ENCODE measurements at places on chromosomes 2 and 18. TPM values are rescaled to one million over a fixed set of nuclear protein-coding genes. Genes with fewer than 3 reads are reported as not detected.

DNA sequence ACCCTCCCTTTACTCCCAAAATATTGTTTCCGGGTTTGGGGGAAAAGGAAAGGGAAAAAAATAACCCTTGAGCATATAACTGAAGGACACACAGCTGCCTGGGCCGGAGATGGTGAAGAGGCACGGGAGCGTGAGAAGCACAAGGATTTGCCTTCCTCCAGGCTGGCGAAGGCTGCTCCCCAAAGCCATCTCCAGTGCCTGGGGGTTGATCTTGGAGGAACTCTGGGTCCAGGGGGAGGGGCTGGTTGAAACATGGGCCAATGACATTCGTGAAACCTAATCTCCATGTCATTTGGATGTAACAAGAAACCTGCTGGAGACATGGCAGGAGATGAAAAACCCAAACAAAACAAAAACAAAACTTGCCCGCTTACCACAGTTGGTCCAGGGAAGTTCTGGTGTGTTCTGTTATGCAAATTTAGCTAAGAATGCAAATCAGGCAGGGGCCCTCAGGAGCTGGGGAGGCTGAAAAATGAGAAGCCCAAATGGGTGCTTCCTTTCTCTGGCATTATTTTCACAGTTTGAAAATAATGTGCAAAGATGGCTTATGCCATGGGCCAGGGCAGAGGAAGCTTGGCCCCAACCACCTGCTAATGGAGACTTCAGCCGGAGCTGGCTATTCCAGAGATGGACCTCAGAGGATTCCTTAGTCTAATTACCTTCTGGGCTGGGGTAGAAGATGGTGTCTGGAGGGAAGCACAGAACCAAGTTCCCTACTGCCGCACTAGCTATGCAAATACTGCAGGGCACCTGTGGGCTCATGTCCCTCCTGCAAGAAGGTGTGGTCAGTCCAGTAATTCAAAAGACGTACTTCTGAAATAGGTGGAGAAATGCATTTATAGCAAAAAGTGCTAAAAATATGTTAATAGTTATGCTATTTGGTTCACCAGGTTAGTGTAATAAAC lies 180.9 kb downstream of the BCL2 start:
- H3K27me3 ChIP-seq = no peaks in the 10 kb centered on the region
- H3K4me3 ChIP-seq = peak overlapping the region; percentile 78
- H3K4me1 ChIP-seq = peaks cover 55% of the 10 kb centered on the region
- DNase-seq = no peak

DNA sequence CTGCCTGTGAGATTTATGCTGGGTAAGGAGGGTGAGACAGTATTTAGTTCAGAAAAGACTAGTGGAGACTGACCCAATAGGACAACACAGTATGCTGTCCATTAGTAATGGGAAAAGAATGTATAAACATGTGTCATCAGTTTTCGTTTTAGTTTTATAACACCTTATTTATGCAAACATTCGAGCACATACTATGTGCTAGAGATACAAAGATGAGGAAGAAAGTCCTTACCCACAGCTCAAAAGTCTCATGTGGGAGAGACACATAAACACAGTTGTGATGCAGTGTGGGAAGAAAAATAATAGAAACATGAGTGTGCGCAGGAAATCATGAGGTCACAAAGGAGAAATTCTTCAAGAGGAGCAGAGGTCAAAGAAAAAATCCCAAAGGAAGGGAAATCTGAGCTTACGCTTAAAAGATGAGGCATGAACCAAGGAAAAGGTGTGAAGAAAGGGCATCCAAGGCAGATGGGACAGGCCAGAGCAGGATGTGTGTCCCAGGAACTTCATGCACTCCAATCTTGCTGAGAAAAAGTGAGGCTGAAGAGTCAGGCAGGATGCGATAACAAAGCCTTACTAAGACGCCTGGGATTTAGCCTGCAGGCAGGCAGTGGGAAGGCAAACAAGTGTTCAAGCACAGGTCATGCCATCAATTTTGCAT lies 8.1 kb downstream of the METTL21A start:
- H3K36me3 ChIP-seq = peaks cover 30% of the 10 kb centered on the region
- H3K4me3 ChIP-seq = no peak overlapping the region
- DNase-seq = no peak
- no peaks in the 10 kb centered on the region for H3K27me3 ChIP-seq
- peak overlapping the region; percentile 35 for H3K27ac ChIP-seq

DNA sequence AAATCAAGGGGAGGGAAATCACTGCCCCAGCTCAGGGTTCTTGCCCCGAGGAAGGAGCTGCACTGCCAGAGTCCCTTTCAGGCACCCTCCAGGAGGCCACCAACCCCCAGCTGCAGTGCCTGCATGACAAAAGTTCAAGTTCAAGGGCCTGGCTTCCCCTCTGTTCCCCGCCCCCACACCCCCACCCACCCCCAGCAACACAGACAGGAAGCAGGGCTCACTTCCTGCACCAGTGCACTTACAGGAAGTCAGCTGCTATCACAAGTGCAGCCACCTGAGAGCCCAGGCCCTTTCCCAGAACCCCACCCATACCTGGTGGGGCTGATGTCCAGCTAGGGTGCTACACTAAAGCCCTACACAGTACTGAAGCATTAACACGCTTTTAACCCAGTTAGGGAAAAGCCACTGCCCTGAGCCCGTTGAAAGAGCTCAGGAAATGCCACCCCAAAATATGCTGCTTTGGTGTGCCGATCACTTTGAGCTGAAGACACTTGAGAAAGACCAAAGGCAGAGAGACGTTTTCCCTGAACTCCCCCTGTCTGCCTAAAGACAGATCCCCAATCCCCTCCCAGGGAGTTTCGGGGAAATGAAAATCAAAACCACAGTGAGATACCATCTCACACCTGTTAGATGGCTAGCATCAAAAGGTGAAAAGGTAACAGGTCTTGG lies 109.9 kb upstream of the CAB39 start:
- peak overlapping the region; percentile 95 for H3K27ac ChIP-seq
- DNase-seq = peak; percentile 62

GRCh38 chr2:66530651-66531050 lies 95.7 kb downstream of the MEIS1 start:
- no peak overlapping the region for H3K4me3 ChIP-seq
- DNase-seq = no peak
- H3K27ac ChIP-seq = no peak overlapping the region
- H3K27me3 ChIP-seq = no peaks in the 10 kb centered on the region
- H3K36me3 ChIP-seq = no peaks in the 10 kb centered on the region
- H3K4me1 ChIP-seq = no peaks in the 10 kb centered on the region

DNA sequence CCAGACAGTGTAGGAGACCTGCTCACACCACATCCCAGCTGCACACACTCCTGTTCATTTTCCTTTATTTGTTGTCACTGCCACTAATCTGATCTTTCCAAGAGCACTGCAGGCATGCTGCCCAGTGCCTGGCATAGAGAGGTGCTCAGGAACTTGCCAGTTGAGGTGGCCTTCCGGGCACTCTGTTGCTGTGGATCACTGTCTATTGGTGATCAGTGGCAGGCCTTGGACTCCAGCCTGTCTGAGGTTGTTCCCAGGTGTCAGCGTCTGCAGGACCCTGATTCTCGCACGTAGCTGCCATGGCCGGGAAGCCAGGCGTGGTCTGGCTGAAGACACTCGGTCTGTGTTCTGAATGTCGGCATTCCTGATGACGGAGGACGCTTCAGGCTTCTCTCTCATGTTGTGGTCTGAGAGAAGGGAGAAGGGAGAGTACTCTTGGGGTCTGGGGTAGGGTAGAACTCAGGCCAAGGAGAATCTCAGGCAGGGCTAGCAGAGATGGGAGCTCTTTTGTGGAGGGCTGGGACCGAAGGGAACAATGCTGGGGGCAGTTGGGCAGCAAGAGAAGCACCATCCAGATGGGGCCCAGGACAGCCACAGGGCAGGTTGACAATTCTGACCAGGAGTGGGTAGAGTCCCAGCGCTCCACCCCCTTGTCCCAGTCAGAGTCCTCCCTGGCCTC lies 240.9 kb downstream of the MYCN start:
- H3K36me3 ChIP-seq = no peaks in the 10 kb centered on the region
- H3K4me1 ChIP-seq = no peaks in the 10 kb centered on the region
- no peak overlapping the region for H3K4me3 ChIP-seq

GRCh38 chr18:3410273-3410672 lies 39.7 kb upstream of the TGIF1 start:
- H3K4me1 ChIP-seq = peaks cover 3% of the 10 kb centered on the region
- no peak for DNase-seq
- H3K27me3 ChIP-seq = no peaks in the 10 kb centered on the region
- H3K4me3 ChIP-seq = no peak overlapping the region

DNA sequence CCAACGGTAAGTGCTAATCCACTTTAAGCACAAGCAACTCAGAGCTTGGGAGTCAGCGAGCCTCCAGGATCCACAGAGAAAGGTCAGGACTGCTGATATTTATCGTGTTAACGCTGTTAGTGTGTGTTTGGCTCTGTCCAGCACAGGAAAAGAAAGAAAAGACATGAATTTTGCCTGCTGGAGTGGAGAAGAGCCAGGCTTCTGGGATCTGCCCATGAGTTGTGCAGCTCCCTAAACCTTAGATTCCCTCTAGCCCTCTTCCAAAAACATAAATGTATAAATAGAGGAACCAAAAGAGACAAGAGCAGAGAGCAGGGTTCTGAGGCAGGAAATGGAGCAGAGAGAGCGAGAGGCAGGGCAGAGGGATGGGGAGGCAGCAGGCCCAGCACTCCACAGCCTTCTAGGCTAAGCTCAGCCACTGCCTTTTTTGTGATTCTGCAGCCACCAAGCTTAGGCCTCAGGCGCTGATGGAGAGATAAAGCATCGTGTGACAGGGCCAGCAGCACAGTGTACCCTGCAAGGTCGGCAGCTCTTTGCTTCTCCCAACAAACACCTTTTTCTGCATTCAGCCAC lies 14.5 kb upstream of the MAT2A start:
- no peak overlapping the region for H3K27ac ChIP-seq
- H3K4me3 ChIP-seq = no peak overlapping the region
- peaks cover 22% of the 10 kb centered on the region for H3K27me3 ChIP-seq
- DNase-seq = no peak
- H3K4me1 ChIP-seq = peaks cover 6% of the 10 kb centered on the region
- no peaks in the 10 kb centered on the region for H3K36me3 ChIP-seq

DNA sequence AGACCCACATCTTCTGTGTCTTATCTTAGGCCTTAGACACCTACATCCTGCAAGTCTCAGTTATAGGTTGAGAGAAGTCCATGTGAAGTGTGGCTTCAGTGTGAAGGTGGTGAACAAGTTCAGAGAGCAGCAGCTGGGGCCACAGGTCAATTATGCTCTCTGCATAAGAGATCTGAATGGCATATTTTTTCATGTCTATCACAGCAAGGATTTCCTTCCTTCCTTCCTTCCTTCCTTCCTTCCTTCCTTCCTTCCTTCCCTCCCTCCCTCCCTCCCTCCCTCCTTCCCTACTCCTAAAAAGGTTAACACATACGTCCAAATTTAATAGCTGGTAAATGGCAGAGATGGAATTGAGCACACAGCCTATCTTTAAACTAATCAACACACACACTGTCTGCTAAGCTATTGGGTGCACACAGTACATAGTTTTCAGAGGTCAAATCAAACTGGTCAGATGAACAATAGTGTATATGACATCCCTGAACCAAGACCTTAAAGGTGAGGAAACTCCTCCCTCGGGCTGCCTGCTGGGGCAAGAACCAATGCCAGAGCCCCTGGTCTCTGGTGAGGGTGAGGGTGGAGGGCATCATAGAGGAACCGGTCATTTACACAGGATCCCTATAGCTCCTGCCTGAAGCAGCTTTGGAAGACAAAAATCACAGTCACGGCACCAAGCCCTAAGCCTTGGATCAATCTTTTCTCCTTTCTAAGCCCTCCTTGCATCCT lies 240.9 kb downstream of the ICOS start:
- no peaks in the 10 kb centered on the region for H3K4me1 ChIP-seq
- H3K27me3 ChIP-seq = peaks cover 24% of the 10 kb centered on the region
- no peak for DNase-seq
- H3K4me3 ChIP-seq = no peak overlapping the region

MAB21L4 gene
- total RNA-seq = not detected

TSGA10 gene
- 11.1 TPM for total RNA-seq

FOXI3 gene
- total RNA-seq = not detected

SCYGR4 gene
- not detected for total RNA-seq

CIDEA gene
- total RNA-seq = not detected

IL36RN gene
- total RNA-seq = not detected

EGR4 gene
- not detected for total RNA-seq

ZNF385B gene
- total RNA-seq = not detected

KLHL14 gene
- not detected for total RNA-seq
